Activated CD8-positive, alpha-beta memory T cell treated with anti-CD3 and anti-CD28 coated beads for 48 hours (primary cell): ENCODE measurements at places on chromosomes 13 and 19.

DNA sequence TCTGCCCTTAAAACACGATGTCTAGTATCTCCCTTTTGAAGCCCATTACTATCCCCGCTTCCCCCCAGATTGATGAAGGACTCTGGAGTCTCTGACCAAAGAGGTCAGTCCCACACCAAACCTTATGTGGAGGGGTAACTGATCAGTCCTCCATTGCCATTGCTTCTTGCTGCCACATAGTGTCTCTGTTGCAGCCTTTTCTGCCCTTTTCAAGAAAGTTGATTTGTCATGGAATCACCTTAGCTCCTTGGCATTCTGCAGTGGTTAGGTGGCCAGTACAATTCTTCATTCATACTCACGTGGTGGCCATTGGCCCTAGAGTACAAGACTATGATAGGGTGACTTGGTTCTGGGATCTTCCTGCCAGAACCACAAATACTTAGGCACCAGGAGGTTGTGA is 8.4 kb upstream of the HTR2A start:
- no peak for DNase-seq

DNA sequence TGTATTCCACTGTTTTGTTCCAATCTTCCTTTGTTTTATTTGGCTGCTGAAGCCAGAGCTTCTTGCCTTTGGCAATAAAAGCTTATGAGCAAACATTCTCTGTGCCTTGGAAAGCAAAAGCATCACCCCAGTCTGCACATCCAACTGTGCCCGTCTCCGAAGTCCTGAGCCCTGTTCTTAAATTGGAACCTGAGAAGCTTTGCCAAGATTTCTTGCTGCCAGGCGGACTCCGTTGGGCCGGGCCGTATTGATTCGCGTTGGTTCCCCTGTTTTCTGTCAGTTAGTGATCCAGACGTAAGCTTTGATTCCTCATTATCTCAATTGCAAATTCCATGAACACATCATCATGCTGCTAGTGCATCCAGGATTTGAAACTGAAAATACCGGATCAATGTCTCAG is 793.0 kb downstream of the OLFM4 start:
- DNase-seq: no peak

- DNase-seq: no peak
These were observed 1608.8 kb upstream of the PCDH20 start for GRCh38 chr13:63024458-63024857.

DNA sequence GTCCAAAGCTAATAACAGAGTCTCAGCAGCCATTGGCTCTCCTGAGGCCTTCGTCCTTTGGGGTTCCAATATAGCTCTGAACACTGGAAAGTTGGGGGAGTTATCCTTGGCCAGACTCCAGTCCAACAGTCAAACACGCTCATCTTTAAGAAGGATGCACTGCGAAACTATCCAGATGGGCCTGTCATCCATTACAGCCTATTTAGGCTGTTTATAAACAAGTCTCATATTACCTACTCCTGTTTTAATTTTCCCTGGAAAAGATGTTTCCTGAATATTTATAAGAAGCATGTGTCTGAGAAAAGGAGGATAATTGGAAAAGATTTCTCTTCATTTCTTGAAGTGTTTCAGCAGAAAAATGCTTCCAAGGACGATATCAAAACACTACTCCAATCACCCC is 170.7 kb downstream of the DCT start:
- DNase-seq: no peak

- no peak for DNase-seq
These were observed 52.6 kb downstream of the ALOX5AP start for GRCh38 chr13:30787738-30788525.

- DNase-seq: no peak
These were observed 26.9 kb downstream of the RAP2A start for GRCh38 chr13:97460853-97461252.

GRCh38 chr13:112562254-112562653 is 25.7 kb downstream of the TUBGCP3 start:
- DNase-seq: no peak

- DNase-seq: no peak
These were observed 41.8 kb downstream of the SACS start for GRCh38 chr13:23391752-23392151.

GRCh38 chr19:42124386-42124901 is 7.8 kb downstream of the POU2F2 start:
- no peak for DNase-seq

DNA sequence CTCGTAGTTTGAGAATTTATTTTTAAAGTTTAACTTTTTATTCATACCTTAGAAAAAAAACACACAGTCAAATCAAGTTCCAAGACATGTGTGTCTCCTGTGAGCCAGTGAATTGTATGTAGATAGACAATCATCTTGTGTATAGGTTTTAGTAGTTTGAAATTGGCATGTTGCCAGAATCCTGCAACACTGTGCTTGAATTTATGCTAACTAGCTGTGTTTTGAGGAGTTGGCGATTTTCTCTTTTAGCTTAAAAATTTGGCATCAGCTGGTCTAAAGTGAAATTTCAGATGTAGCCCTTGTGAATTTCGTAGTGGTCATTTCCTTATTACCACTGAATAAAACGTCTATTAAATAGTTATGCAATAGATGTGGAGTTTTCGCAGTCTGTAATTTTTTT is 213.2 kb downstream of the ATP8A2 start:
- no peak for DNase-seq

GRCh38 chr19:53870485-53870844 is 2.8 kb downstream of the MYADM start:
- DNase-seq: no peak

DNA sequence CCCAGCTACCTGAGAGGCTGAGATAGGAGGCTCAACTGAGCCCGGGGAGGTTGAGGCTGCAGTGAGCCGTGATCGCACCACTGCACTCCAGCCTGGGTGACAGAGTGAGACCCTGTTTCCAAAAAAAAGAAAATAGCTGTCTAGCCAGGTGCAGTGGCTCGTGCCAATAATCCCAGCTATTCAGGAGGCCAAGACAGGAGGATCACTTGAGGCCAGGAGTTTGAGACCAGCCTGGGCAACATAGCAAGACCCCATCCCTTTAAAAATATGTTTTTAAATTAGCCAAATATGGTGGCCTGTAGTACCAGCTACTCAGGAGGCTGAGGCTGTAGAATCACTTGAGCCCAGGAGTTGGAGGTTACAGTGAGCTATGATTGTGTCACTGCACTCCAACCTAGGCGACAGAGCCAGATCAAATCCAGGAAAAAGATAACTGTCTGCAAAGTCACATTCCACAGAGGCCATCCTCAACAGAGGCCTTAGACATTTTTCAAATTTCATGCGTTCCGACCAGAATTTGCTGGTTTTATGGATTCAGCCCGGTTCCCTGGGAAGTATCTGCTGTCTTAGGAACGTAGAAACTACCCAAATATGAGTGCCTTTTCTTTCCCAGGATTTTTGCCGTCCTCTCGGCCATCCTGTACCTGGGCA is 58.7 kb upstream of the USE1 start:
- DNase-seq: no peak

DNA sequence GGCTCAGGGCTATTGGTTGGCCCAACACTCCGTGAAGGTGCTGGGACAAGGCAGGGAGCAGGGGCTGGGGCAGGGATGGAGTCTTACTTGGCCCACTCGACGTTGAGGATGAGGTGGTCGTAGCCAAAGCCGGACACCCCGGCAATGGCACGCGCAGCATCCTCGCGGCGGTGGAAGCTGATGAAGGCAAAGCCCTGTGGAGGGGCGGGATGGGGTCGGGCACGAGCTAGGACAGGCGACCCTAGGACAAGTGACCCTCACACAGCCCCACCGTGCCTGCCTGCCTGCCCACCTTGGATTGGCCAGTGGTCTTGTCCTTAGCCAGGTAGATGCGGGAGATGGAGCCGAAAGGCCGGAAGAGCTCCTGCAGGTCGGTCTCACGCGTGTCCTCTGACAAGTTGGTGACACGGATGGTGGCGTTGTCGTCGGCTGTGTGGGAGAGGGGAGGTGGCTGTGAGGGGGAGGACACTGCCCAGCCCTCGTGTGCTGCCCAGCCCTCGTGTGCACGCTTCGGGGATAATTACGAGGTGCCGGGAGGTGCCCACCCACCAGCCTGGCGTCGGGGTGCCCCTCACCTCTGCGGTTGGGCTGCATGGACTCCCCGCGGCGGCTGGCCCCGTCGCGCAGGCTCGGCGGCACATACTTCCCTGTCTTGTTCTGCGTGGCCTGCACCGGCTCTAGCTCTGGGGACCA is 4.0 kb downstream of the P2RY11 start:
- DNase-seq: no peak

DNA sequence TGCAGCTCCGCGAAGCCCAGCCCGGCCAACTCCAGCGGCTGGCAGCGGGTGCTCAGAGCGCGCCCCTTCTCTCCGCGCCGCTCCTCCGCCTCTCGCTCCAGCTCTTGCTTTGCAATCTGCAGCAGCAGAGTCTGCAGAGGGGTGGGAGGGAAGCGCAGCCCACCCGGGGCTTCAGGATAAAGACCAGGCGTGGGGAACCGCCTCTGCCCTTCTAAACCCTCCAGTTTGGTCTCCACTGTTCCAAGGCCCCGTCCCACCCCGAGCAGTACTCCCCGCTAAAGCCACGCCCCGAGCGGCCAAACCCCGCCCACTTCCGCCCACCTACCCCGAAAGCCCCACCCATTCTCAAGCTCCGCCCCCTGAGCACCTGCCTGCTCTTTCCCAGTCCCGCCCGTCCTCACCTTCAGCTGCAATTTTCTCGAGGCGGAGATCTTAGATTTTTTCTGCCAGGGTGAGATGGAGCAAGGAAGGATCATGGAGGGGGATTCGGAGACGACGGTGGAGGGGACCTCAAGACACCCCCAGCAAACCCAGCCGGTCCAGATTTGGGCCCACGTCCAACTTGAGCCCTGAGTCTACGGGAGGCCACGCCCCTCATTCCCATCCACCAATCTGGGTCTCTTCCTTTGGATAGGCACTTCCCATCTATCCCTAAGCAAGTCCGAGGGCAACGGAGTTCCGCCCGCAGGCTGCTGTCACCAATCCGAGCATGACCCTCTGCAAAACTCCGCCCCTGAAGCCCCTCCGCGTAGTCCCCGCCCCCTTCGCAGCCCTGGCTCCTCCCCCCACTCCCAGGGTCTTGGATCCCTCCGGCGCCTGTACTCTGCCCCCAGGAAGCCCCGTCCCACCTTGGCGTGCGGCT is 1.1 kb downstream of the TNNI3 start:
- DNase-seq: no peak

DNA sequence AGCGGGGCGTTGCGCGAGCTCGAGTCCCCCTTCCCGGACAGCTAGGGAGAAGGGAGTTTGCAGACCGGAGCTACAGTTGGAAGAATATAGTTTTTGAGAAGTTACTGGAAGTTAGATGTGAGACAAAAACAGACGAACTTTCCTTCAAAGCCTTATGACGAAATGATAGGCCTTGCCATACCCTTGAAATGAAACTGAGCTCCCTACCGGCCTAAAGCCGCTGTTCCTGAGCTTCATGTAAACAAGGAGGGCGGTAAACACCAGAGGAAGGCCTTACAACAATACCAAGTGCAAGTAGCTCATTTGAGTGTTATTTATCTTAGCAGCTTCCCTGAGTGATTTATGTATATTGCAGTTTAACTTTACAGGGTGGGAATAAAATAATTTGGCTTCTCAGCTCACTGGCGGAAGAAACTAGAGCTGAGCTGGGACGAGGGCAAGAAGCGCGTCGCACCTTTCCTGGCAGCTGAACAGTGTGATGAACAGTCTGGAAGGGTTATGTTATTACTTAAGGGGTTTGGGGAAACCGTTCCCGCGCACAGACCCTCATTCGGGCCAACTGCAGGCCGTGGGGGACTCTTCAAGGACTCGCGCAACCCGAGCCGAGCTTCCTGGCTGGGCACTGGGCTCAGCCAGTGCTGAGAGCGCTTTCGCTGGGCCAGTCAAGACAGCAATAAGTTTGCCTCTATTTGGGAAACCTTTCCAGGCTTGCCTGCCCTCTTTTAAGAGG is 111.2 kb downstream of the KCNRG start:
- DNase-seq: no peak

- DNase-seq: no peak
These were observed 12.5 kb downstream of the PTPRH start for GRCh38 chr19:55196803-55197202.

DNA sequence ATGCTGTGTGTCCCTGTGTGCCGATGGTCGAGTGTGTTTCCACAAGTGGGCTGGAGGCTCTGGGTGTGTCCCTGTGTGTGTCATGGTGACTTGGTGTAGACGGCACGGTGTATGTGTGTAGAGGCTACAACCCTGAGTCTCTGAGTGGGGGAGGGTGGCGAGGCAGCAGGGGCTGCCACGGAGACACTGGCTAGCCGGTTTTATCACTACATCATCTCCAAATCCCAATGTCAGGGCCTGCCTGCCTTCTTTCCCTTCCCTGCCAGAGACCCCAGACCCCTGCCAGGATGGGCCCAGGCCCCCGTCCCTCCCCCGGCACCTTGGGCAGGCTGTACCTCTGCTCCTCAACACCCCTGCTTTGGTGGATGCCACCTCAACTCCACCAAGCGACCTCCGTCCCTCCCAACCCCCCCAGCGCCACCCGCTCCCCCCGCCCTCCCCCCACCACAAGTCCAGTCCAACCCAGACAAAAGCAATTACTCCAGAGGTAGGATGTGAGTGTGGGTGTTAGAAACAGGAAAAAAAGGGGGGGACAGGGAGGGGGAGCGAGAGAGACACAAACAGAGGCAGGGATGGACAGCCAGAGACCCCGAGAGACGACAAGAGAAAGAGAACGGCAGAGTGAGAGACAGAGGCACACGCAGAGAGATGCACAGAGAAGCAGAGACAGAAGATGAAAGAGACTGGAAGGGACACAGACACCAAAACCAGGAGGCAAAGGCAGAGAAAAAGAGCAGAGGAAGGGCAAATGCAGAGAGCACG is 21.6 kb upstream of the POU2F2 start:
- DNase-seq: no peak

DNA sequence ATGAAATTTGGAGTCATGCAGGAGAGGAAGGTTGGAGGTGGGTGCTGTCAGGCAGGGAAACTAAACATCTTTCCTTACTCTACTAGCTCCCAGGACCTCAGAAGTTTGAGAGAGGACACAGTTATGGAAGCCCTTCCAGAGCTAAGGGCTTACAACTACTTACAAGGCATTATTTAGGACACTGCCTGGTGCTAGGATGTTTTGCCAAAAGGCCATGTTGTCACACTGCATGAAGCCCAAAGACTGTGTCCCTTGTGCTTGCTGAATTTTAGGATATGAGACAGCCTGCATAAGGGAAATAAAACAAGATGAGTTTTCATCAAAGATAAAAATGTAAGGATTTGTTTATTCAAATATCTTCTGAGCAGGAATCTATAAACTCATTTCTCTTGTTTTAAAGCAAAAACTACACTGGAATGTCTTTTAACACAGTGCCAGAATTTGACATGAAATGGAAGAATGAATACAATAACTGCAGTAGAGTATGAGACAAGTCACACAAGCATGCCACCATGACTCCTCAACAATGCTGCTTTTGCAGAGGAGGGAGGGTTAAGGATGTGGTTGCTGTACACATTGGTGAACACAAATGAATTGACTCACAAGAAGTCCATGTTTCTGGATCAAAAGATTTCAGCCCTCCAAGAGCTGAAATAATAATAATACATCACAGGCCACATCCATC is 258.4 kb downstream of the SPRY2 start:
- no peak for DNase-seq

GRCh38 chr13:78826936-78827335 is 168.0 kb upstream of the OBI1 start:
- no peak for DNase-seq
